Stimulated activated CD4-positive, alpha-beta T cell treated with anti-CD3 and anti-CD28 coated beads, Interleukin-2, amount 100 ng/mL, for 24 hours (primary cell): ENCODE measurements at places on chromosomes 7 and 10.

GRCh38 chr7:29516491-29516890 lies 47.1 kb upstream of the PRR15 start:
- no peak for DNase-seq

DNA sequence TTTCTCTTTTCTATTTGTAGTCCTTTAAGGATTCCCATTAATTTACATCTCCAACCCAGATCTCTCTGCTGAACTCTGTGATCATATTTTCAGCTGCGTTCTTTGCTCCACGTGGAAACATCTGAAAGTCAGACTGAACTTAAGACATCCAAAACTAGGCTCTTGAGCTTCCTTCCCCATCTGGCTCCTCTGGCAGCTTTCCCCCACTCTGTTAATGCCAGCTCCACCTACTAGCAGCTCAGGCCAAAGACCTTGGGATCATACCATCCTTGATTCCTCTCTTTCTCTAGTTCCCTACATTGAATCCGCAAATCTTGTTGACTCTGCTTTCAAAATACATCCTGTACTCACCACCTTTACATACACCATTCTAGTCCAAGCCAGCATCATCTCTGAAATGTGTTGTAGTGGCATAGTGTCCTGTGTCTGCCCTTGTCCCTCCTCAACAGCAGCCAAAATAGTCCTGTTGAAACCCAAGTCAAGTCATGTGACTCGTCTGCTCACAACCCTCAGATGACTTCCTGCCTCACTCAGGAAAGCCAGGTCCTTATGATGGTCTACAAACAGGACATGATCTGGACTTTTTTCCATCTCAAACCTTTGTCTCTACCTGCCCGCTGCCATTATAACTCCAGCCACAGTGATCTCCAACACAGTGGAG lies 7.0 kb downstream of the REEP3 start:
- DNase-seq: no peak

DNA sequence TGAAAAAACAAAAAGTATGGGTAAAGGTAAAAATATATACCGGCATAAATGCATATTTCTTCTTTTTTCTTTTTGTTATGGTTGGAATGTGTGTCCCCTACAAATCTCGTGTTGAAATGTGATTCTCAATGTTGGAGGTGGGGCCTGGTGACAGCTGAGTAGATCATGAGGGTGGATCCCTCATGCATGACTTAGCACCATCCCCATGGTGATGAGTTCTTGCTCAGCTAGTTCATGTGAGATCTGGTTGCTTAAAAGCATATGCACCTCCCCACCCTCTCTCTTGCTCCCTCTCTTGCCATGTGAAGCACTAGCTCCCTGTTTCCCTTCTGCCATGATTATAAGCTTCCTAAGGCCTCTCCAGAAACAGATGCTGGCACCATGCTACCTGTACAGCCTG lies 93.3 kb downstream of the HYCC1 start:
- DNase-seq: no peak

- no peak for DNase-seq
These were observed 67.2 kb upstream of the DGKI start for GRCh38 chr7:137913985-137914384.
